T-helper 9 cell (primary cell): ENCODE measurements at places on chromosomes 16 and 17.
A peak's percentile ranks its signal among the peaks of the same experiment; 100 is the strongest.

DNA sequence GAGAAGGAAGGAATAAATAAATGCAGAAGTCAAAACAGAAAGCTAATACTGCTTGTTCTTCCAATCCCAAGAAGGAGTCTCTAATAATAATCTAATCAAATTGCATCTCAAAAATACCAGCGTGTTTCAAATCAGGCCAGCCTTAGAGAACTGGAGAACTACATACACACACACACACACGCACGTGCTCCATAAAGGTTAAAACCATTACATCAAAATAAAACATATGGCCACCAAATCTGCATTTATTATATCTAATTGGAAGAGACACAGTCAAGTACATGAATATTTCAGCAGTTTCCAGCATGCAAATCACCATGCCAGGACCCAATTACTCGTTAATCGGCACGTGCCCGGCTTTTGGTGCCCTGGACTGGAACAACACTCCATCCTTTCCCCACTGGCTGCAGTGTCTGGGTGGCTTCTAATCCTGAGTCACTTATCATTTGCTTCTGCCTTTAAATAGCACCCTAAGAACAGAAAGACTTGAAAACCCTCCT, 20.4 kb upstream of the KDM8 start:
- no peak for DNase-seq

GRCh38 chr17:64682261-64683181, 20.4 kb upstream of the SMURF2 start:
- DNase-seq = no peak

DNA sequence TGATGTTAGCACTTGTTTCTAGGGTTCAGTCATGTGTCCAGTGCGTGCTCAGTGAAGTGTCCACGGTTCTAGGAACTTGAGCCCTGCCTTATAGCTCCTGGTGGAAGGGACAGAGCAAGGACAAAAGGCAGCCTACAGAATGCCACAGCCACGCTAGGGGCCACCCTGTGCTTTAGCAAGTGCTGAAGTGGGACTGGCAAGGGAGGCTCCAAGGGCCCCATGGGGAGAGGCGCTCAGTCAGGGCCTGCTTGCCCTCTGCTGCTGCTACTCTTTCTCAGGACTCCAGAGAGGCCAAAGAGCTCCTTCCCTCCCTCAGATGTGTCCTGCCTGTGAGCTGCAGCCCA, 6.8 kb downstream of the NT5C start:
- no peak for DNase-seq

- DNase-seq = no peak
Measured at GRCh38 chr17:47711366-47712099, 17.6 kb downstream of the TBKBP1 start.

- DNase-seq = no peak
Measured at GRCh38 chr16:4120176-4120575, 3.9 kb upstream of the ADCY9 start.

GRCh38 chr17:62720126-62720850, 87.8 kb downstream of the MARCHF10 start:
- DNase-seq = no peak

GRCh38 chr16:68319185-68319908, 8.5 kb downstream of the PRMT7 start:
- DNase-seq = no peak

GRCh38 chr16:79310710-79311109, 289.8 kb downstream of the MAF start:
- no peak for DNase-seq

DNA sequence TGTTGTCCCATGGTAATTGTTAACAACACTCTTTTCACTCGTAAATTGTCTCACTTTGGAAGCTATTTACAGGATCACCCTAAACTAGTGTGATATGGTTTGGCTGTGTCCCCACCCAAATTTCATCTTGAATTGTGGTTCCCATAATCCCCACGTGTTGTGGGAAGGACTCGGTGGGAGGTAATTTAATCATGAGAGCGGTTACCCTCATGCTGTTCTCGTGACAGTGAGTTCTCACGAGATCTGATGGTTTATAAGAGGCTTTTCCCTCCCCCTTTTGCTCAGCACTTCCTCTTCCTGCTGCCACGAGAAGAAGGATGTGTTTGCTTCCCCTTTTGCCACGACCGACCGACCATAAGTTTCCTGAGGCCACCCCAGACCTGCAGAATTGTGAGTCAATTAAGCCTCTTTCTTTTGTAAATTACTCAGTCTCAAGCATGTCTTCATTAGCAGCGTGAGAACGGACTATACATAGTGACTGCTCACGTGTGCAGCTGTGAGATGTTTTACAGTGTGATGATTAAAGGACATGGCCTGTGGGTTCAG, 34.4 kb downstream of the DNAH3 start:
- DNase-seq = no peak

GRCh38 chr16:57446531-57447185, 527 bp downstream of the CIAPIN1 start:
- DNase-seq = no peak

DNA sequence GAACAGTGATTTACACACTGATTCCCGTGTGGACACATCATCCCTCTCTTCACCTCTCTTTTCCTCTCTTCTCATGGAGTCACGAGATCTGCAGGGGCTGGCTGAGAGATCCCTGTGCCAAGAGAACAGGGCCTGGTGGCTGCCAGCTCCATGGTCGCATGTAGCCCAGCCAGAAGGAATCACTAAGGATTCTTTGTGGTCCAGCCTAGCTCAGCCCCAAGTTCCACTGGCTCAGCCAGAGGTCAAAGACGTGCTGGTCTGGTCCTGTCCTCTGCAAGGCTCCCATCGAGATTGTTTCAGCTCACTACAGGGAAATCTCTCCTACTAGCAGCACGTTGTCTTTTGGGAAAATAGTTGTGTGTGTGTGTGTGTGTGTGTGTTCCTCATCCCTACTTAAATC, 66.4 kb downstream of the NDEL1 start:
- no peak for DNase-seq

DNA sequence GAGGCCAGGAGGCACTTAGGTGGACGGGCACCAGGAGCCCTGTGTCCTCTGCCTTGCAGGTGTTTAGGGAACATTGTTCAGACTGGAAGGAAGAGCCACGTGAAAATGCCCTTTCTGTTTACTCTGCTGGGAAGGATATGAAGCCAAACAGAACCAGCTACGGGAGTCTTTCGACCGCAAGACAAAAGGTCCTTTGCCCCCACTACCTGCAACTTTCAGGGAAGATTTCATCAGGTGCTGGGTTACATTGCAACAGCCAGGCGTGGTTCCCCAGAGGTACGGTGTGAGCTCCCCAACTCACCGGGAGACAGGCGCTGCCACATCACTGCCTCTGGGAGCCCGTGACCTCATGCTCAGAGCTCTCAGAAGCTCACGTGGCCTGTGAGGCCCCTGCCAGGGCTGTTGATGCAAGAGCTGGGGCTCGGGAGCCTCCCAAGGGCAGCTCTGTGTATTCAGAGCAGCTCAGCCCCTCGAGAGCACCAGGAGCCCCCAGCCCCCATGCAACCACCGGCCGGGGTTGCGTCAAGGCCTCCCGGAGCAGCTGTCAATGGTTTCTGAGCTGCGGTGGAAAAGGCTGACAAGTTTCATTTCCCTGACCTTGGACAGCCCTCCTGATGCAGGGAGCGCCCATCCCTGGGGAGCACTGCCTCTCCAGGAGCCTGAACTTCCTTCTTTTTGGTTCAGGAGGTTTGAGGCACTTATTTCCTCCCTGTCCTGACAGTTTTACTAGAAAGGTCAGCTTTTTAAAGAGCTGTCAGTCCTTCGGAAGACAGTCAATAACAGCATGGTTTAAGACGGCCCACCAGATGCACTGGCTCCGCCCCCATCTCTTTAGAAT, 42.1 kb downstream of the TBC1D16 start:
- DNase-seq = no peak

- peak; percentile 14 for DNase-seq
Measured at GRCh38 chr17:7852262-7852670, 2.6 kb upstream of the TMEM88 start.

DNA sequence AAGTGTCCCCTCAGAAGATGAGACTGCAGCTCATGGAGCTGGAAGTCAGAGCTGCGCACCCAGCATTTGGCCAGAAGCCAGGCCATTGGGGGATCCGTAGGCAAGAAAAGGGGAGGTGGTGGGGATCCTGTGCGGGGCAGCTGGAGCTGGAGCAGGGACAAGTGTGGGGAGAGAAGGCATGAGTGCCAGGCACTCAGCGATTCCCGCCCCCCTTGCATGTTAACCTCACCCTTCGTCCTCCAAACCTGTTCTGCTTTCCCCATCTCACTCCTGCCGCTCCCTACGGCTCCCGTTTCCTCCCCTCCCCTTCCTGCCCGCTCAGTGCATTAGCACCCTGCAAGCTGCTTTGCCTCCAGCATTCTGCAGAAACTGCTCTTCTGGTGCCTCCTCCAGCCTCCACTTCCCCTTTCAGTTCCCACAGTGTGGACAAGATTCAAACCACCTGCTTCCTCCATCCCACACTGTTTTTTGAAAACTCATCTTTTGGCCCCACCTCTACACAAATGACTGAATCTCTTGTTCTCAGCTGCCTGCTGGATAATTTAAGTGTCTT, 5.6 kb downstream of the ALOX15 start:
- no peak for DNase-seq

GRCh38 chr16:84331998-84332780, 36.1 kb upstream of the ATP2C2 start:
- no peak for DNase-seq

GRCh38 chr17:14311981-14312380, 11.1 kb downstream of the HS3ST3B1 start:
- no peak for DNase-seq

DNA sequence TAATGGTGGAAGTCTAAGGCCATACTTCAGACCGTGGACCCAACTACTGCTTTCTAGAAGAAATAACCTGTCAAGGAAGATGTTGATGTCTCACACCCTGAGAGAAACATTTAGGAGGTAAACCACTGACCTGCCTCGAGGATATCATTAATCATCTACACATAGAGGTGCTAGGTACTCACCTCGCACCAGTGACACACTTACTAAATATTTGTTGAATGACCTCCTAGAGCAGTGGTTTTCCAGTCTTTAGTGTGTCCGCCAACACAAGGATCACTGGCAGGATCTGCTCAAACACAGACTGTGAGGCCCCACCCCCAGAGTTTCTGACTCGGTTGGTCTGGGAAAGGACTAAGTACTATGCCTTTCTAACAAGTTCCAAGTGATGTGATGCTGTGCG, 197.4 kb upstream of the CACNG5 start:
- DNase-seq = no peak

DNA sequence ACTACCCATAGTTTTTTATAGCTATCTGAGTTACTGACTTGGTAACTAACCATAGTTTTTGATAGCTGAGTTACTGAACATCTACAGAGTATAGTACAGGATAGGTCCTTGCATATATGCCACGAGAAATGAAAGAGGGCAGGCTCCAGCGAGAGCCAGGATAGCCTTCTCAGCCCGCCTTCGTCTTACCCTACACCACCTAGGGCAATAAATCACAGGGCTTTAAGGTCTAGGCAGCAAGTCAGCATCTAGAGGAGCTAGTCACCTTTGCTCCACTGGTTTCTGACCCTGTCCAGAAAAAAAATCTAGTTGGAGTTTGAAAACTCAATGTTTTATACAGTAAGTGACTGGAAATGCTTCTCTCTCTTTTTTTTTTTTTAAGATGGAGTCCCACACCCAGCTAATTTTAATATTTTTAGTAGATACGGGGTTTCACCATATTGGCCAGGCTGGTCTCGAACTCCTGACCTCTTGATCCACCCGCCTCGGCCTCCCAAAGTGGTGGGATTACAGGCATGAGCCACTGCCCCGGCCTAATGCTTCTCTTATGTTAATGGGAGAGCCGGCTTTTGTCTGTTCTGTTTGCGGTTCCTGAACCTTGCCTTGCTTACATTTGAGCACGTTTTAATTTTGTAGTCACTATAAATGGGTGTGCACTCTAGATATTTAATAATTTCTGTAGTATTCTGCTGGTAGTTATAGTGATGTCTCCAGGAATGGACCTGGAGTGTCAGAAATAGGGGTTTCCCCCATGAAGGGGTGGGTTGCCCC, 2.8 kb downstream of the BFAR start:
- no peak for DNase-seq

DNA sequence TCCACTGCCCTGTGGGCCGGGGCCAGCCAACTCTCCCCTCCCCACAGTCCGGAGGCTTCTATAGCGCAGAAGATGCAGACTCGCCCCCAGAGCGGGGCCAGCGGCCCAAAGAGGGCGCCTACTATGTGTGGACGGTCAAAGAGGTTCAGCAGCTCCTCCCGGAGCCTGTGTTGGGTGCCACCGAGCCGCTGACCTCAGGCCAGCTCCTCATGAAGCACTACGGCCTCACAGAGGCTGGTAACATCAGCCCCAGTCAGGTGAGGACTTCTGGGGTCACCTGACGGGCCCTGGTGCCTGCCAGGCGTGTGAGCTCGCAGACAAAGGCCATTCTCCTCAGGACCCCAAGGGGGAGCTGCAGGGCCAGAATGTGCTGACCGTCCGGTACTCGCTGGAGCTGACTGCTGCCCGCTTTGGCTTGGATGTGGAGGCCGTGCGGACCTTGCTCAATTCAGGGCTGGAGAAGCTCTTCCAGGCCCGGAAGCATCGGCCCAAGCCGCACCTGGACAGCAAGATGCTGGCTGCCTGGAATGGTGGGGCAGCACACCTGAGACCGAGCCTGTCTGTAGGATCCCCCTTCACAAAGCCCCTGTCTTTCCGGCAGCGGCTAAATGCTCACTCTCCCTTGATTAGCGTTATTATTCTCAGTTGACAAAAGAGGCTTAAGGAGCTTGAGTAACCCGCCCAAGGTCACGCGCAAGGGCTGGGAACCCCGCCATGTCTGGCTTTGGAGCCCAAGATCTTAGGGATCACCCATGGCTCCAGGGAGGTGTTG, 3.9 kb downstream of the SPATA20 start:
- no peak for DNase-seq

DNA sequence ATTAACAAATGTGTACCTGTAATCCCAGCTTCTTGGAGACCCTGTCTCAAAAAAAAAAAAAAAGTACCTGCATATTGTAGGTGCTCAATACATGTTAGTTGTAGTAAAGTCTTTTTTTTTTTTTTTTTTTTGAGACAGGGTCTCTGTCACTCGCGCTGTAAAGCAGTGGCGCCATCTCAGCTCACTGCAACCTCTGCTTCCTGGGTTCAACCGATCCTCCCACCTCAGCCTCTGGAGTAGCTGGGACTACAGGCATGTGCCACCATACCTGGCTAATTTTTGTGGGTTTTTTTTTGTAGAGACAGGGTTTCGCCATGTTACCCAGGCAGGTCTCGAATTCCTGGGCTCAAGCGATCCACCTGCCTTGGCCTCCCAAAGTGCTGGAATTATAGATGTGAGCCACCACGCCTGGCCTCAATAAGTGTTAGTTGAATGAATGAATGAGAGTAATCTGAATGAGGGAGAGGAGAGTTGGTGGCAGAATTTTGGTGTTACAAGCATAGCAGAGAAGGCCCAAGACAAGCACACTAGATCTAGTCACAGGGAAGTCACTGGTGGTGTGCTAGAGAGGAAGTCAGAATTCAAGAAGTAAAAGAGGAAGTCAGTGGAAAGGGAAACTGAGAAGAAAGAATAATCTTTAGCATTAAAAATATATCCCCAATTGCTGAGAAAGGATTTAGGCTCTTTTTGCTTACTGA, 9.4 kb upstream of the MYL4 start:
- DNase-seq = no peak
